Posterior vena cava (tissue), 2 donors: ENCODE measurements at places on chromosomes 2 and 18. TPM values are rescaled to one million over a fixed set of nuclear protein-coding genes. Genes with fewer than 3 reads are reported as not detected.
A peak's percentile ranks its signal among the peaks of the same experiment; 100 is the strongest.

Gene HTR2B
- total RNA-seq = 4.9 TPM

Gene GKN1
- total RNA-seq = not detected

Gene SALL3
- not detected for total RNA-seq

Gene CCDC178
- 1.2 TPM for total RNA-seq

Gene CDK15
- total RNA-seq = 1.5 TPM

Gene XDH
- not detected for total RNA-seq

Gene TFPI
- 117 TPM for total RNA-seq

- DNase-seq = no peak
Measured at GRCh38 chr2:241722896-241723454, 11.5 kb upstream of the D2HGDH start.

DNA sequence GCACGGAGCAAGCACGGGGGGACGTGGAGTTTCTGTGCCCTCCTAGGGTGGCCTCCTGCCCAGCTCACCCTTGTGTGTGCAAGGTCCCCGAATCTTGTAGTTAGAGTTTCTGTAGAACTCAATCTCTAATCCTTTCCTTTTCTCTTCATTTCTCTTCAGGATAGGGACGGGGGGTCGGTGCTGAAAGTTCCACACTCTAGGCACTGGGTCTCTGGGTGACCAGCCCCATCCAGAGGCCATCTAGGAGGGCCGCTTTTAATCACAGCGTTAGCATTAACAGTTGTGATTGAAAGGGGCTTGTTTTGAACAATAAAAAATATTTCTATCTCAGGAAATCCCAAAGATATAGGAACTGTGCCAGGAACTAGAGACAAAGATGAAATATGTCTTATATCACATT lies 10.5 kb downstream of the SOCS6 start:
- no peak for DNase-seq

DNA sequence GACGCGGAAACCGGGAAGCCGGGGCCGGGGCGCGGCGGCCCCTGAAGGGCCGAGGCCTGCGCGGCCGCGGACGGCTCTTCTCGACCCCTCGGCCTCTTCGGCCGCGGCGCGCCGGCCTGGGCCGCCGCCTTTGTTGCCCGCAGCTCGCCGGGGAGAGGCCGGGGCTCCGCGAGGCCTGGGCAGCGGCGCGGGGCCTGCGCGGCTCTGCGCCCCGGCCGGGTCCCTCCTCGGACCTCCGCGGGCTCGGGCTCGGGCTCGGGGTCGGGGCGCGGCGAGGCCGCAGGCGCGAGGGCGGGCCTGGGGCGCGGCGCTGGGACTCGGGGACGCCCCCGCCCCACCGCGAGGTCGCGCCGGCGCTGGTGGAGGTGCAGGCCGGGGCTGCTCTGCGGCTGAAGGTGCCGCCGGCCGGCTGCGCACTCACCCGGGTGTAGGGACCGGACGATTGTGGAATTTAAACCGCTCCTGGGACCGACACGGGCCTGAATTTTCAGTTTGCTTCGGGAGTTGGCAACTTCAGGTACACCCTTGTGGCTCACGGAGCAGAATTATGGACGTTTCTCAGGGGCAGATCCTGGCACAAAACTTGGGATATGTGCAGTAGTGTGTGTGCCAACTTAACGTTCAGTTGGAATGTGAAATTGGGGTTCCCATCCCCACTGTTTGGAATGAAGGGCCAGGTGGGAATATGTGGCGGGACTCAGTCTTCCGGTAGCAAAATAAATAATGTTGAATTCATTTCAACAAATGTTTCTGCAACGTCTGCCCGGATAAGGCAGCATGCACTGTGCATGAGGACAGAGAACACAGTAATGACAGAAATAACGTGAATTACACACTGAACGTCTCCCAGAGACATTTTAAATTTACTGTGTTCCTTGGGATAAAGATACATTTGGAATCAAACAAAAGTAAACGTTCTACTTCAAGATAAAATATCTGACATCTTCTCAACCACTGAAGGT lies 787 bp downstream of the SOCS6 start:
- no peak for DNase-seq

GRCh38 chr2:160407393-160408172 lies 86.0 kb downstream of the RBMS1 start:
- DNase-seq = peak; percentile 91

DNA sequence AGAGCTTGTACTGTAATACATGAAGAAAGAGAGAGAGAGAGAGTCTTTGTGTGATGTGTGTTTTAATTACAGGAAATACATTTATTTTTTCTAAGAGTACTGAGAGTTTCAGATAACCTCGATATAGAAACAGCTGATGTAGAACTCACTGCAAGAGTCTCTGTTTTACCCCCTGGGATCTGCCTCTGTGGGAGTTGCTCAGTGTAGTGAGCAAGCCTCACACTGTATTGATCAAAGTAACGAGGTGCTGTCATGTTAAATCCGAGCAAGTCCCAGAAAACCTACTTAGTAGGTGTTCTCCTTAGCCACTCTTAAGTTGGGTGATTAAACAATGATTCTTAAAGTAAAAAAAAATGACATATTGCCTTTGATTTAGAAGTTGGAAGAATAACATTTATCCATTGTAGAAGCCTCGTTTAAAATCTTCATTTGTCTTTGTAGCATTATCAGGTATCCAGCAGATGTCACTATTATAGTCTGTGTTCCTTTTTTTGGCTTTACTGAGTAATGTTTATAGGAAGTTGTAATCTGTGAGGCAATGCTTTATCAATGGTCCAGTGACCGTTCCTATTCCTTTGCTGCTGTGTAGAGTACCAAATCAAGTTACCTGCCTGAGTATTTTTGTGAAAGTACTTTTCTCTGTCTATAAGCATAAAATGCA lies 219.0 kb downstream of the MYO3B start:
- no peak for DNase-seq

GRCh38 chr2:223043164-223043941 lies 8.6 kb upstream of the KCNE4 start:
- DNase-seq = no peak

DNA sequence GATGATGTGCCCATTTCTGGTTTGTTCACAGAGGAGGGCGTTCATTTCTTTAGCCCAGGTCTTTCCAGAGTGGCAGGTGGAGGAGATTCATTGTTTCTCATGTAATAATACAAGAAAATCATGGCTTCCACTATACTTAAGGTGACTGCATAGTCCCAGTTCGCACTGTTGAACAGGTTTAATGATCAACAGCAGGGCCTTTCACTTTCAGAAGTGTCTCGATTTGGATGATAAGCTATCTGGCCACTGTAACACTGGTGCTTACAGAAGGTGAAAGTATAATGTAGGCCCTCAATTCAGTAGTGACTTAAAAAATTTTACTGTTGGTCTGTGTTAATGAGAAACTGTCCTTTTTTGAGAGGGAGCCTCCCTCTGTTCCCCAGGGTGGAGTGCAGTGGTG lies 1.4 kb downstream of the RMC1 start:
- DNase-seq = no peak

DNA sequence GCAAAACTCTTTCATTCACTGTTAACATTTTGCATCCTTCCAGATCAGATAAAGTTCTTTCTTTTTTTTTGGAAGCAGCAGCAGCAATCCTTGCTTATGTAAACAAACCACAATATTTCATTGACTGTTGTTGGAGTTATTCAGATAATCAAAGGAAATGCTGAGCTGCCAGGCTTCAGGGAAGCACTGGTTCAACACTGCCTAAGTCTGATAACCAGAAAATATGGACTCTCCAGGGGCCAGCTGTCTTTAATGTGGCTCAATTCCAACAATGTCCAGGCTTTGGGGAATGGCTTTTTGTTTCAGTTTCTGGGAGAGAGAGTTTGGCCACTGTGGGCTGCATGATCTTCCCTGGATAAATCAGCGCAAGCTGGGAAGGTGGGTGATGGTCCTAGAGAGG lies 354.3 kb downstream of the AKAIN1 start:
- no peak for DNase-seq

DNA sequence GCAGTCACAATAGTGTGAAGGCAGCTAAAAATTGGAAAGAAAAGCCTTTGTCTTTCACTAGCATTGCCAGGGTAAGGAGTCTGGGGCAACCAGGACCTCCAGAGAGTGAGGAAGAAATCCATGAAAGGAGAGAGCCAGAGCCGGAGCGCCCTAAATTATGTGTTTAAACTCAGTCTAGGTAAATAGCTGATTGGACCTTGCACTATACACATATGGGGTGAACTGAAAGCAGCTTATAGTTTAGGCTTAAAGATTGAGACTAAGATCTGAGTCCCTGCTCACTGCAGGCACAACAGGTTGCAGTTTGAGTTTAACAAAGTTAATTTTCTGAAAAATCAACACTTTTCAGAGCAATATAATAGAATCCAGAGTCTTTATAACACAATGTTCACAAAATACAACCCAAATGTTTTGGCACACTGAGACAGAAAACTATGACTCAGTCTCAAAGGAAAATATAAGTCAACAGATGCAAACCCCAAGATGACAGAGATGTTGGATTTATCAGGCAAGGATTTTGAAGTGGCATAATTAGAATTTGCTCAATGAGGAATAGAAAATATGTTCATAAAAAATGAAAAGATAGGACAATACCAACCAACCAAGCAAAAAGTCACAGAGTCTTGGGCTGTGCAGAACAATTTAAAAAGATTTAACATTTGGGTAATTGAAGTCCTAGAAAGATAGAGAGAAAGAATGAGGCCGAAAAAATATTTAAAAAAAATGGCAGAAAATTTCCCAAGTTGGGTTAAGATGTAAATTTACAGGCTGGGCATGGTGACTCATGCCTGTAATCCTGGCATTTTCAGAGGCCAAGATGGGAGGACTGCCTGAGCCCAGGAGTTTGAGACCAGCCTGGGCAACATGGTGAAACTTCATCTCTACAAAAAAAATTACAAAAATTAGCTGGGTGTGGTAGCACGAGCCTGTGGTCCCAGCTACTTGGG lies 39.6 kb downstream of the DOK1 start:
- no peak for DNase-seq

DNA sequence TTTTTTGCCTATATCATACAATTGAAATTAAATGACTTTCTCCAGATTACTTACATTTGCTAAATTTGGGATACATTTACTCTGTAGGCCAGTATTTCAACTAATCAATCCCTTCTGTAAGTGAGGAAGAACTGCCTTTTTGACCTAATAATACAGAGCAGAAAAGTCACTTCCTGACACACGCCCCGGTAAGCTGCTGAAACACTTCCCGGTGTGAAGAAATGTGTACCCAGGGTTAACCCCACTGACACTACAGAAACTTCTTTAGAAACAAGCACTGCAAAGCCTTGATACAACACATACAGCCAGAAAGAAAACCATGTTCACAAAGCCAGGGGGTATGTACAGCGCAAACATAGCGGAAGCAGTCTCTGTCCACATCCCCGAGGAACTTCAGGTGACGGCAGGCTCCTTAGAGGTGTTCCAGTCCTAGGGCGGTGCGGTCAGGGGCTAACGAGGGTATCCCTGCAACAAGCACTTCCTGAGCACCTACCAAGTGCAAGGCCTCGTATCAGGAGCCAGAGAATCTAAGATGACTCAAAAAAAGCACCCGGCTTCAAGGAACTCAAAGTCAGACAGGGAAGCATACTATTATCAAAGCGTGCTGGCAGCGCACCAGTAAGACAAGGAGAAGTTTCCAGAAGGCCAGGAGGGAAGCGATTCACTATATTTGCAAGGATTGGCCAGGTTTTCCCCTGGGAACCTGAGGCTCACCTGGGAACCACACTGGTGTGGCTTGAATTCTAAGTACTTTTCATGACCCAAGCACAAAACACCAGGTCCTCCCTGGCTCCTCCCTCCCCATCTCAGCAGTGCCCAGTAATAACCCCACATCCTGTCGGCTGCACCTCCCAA lies 46.6 kb downstream of the ZNF516 start:
- DNase-seq = no peak

DNA sequence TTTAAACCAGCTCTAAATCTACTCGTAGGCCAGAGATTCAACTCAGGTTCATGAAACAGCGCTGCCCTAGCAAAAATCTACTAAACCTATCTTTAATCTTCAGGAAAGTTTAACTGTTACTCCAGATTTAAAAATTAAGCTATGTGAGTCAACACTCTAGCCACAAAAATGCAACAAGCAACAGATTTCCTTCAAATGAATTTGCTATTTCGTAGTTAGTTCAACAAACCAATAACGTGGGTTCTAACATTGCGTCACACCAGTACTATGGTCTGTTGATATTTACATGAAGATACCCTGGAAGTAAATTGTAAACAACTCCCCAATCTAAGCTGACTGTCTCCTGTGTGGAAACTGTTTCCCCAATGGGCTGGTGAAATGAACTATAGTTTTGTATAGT lies 71.2 kb downstream of the FIGN start:
- no peak for DNase-seq

DNA sequence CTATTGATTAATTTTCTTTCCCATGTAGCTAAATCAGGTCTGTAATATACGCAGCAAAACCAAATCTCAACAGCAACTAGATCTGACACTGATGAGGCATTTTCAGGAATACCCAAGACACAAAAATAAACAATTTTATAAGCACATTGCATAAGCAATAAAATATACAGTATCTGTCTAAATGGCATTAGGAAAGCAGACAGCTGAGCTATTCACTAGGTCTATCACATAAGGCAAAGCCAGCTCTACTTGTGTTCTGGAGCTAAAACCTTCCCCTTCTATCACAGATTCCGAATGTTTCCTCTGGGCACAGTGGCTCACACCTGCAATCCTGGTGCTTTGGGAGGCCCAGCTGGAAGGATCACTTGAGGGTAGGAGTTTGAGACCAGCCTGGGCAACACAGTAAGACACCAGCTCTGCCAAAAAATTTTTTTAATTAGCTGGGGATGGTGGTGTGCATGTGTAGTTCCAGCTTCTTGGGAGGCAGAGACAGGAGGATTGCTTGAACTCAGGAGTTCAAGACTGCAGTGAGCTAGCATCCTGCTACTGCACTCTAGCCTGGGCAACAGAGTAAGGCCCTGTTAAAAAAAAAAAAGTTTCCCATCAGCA lies 21.1 kb downstream of the PTPN2 start:
- no peak for DNase-seq
